D721Med (cell line): ENCODE measurements at places on chromosomes 11 and 22.

DNA sequence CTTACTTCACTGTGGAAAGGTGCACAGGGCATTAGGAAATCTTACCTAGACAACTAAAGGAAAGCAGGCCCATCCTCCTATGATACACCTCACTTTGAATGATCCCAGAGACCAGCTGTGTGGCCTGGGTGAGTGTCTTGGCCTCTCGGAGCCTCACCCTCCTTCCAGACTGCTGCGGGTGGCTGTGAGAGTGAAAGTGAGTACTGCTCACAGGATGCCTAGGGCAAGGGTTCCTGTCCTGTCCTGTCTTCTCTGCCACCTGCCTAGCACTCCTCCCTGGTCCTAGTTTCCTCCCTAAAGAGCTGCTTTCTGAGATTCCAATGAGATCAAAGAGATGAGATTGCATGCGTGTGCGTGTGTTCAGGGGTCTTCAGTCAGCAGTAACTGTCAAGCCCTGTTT lies 19.5 kb upstream of the ADORA2A start:
- DNase-seq = no peak

- DNase-seq = peak; percentile 64
Measured at GRCh38 chr11:112279901-112280267, 19.2 kb upstream of the PLET1 start.

- peak; percentile 61 for DNase-seq
Measured at GRCh38 chr22:23518376-23519187, 61.5 kb downstream of the IGLL1 start.

- no peak for DNase-seq
Measured at GRCh38 chr22:45155050-45155840, 8.5 kb upstream of the NUP50 start.
